NCI-H510A treated with DMSO at 0.1 percent for 48 hours (cell line): ENCODE measurements at places on chromosomes 4 and X.

DNA sequence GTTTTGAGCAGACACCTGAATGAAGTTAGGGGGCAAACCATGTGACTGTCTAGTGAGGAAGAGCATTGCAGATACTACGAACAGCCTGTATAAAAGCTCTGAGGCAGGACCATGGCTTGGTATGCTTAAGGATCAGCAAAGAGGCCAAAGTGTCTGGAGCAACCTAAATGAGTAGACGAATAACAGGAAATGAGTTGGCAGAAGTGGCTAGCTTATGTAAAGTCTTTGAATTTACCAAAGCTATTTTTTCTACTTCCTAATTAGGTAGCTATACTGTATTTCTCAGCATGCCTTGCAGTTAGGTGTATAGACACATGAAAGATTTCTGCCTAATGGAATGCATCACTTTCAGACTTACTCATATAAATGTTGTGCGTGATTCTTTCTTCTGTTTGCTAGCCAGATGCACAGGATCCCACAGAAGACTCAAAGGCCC lies 9.3 kb upstream of the GPRIN3 start:
- DNase-seq: no peak

GRCh38 chr4:101787701-101788316 lies 2.7 kb upstream of the BANK1 start:
- DNase-seq: no peak

GRCh38 chr4:81470456-81471297 lies 1.0 kb downstream of the RASGEF1B start:
- DNase-seq: peak; percentile 20

DNA sequence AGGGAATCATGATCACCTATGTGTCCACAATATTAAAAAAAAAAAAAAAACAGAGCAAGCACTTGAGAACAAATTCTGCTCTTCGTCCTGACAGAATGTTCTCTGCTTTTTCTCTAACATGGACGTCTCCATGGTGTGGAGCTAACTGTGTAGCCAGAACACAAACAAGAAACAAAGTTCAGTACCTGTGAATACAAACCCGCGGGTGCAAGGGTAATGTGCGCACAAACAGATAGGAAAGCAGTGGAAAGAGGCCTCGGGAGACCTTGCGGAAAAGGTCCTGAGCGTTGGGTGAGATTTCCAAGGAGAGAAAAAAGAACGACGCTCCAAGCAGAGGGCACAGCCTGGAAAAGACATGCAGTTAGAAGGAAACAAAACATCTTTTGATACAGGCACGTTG lies 92.0 kb upstream of the TBL1X start:
- DNase-seq: no peak

DNA sequence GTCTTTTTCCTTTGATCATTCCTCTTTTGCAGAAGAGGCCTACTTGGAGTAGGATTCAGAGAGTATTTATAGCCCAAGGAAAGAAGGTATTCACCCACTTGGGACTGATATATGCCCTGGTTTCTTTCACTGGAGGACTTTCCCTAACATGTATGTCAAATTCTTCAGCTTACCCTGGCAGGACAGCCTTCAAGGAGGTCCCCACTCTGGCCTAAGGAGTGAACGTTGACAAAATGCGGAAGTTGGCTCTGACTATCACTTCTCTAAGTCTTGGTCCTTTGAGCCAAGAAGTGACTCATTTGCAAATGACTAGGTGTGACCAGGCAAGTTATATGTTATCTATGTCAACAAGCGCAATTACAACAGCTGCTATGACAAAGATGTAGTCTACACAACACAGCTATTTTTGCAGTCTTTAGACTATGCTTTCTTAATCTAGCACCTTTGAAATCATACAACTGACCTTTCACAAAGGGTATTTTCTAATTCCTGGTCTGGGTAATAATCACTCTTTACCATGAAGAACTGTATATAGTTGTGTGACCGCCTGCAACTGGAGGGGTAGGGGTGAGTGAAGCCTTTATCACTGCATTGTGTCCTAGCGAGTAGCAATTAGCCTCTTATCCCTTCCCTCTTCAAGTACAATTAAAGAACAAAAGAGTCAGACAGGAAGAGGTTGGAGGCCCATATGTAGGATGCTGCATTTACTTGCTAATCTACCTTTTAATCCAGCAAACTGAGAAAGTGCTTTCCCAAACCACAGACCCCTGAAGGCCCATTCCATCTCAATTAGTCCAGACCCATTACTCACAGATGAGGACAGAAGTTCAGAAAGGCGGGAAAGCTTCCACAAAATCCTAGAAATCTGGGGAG lies 50.1 kb downstream of the RASGEF1B start:
- peak; percentile 39 for DNase-seq

- no peak for DNase-seq
Measured at GRCh38 chrX:131854581-131854980, 168.5 kb upstream of the STK26 start.

GRCh38 chrX:129116676-129117470 lies 406.4 kb downstream of the SMARCA1 start:
- no peak for DNase-seq

DNA sequence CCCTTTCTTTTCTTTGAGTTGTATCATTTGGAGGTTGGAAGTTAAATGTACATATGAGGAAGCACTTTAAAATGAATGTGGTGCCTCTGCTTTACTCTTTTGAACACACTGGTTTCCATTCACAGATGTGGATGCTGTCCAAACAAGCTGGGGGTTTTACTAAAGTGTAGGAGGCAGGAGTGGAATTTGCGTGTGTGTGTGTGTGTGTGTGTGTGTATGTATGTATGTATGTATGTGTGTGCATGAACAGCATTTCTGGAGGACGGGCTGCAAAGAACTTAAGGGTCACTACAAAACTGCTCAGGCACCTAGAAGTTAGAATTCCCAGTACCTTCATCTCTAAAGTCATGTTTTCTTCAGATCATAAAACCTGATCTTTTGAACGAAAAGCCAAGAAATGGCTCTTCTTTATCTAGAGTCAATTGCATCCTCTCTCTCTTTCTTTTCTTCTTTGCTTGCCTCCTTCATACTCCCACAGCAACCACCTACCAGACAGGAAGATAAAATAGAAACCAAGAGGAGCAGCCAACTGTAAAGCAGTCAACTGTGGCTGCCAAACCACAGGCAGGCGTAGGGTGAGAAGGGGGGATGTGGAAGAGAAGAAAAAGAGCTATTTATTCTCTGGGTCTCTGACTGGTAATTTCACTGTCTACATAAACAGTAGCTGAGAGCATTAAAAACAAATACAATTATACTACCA lies 177.0 kb upstream of the RASGEF1B start:
- peak; percentile 18 for DNase-seq

DNA sequence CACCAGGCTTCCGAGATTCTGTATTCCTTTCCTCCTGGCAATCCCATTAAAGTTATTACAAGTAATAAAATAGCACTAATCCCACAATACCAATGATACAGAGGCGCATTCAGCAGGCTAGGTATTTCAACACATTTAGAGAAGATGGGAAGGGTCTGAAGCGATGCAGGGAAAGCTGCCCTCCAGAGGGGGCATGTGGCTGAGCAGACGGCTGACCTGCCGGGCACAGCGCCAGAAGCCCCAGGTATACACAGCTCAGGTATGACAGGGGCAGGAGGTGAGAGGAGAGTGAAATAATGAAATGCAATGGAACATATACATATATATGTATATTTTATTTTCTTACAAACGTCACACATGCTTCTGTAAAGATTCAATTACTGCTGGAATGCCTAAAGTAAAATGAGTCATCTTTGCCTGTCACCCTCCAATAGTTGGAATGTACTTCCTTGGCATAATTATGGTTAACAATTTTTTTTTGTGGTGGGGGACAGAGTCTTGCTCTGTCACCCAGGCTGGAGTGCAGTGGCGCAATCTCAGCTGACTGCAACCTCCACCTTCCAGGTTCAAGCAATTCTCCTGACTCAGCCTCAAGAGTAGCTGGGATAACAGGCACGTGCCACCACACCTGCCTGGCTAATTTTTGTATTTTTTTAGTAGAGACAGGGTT lies 21.3 kb upstream of the CDKN2AIP start:
- no peak for DNase-seq

DNA sequence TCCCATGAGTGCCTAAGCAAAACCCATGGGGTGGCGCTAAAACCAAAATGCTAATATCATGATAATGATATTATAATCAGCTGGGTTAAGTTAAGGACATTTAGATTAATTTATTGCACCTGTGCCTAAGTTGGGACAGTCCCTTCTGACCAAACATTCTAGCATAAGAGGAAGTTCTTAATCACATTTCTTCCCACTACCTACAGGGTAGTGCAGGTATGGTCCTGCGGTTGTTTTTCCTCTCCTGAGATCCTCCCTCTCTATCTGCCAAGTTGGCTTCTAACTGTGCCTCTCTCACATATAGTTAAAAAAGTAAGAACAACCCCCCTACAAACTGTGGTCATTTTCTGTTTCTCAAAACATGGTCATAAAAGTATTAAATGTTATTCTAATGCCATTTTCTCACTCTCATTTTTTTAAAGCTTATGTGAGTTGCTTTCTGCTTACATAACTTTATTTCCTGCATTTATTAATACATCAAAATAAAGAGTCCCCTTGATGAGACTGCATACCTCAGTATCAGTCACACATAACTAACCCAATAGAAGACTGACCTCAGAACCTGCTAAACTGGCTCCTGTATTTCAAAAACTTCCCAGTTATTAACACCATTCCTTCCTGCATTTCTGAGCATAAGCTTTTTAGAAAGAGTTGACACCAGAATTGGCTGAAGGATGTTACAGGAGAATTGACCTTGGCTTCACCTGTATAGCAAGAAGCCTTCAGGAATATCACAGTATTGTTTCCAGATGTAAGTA lies 1332.5 kb downstream of the FSTL5 start:
- DNase-seq: no peak

- DNase-seq: no peak
Measured at GRCh38 chr4:96912716-96913115, 1072.8 kb downstream of the PDHA2 start.

DNA sequence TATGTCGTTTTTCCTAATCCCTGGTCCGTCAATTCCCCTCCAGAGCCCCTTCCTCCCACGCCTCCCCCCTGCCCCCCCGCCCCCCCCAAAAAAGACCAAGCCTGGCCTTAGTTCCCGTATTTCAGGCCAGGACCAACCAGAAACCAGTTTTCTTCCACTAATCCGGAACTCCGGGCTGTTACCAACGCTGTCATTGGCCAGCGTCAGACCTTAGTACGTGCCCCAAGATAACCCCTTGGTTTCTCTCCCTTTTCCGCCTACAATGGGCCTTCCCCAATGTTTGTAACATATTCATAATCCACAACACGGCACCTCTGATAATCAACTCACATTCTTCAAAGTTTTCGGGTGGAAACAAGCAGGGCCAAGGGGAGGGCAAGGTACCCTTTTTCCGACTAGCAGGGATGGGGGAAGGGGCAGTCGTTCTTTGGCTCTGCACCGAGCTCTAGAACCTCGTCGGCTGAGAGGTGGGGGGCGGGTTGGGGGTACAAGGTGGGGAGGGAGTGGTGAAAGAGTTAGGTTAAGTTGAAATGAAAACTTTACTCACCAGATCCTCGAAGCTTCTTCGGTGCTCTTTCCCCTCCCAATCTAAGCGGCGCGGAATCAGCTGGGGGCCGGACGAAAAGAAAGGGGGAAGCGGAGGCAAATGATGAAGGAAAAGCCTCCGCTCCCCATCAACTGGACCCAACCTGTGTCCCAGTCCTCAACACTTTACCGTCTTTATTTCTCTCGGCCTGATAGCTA lies 1.5 kb downstream of the BRWD3 start:
- peak; percentile 58 for DNase-seq

DNA sequence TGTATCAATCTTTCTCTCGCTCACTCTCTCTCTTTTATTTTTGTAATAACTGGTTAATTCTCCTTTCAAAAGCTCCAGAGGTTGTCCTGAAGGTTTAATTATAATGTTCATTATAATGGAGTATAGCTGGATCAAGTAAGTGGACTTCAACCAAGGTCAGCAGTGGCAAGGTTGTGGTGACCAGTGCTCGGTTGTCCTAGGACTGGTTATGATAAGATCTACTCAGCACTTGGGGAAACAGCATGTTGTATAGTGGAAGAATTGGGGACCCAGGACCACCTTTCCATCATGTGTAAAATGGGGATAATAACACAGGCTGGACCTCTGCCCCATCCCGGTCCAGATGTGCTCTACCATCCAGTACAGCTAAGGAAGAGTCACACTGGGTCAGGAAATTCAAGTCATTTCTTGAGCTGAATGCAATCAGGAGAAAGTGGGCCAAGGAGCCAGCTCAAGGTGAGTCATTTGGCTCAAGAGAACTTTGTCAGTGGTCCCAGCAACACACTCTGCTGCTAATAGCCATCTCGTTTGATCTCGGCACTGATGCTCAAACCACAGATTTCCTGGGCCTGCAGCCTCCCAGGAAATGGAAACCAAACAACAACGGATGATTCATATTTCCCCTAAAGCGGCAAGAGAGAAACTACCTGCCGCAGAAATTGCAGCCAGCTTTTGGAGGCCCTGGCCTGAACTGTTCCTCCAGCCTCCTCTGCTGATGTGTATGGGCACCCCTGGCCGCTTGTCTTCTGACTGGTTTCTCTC lies 123.6 kb upstream of the RBPJ start:
- DNase-seq: no peak

- DNase-seq: no peak
Measured at GRCh38 chr4:891747-892146, 40.4 kb downstream of the GAK start.

DNA sequence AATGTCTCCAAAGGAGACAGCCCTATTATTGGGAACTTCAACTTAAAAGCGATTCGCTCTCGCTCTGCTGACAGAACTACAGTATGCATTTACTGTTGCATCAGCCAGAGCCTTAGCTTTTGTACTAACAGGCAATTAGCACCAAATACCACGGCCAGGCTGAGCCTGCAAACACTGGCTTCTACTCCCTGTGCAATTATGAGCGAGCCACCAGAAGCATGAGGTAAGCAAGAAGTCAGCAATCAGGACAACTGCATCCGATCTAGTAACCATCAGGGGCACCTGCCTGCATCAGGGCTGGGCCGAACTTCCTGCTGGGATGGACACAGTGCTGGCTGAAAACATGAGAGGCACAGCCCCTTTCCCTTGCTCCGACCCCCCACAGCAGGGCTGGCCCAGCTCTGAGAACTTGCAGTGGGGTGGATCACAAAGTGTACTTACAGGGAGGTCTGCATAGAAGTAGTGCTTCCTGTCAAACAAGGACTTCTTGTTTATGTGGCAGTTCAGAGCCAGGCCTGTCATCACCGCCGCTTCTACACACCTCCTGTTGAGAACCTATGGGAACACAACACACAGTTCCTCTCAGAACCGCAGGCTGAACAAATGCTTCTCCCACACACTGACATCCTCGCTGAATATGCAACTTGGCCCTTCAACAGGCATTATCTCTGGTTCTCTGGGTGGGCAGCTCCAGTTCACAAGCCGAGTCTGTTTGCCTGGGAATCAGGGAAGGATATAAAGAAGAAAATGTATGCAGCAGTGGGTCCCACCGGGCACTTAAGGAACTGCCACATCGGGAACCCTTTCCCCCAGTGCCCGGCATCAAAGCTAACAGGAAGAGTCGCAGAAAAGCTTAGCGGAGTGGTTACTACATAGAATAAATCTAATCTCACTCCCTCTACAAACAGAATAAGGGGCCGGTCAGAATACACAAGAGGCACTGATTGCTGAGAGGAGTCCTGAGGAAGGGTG lies 41.5 kb downstream of the GATB start:
- peak; percentile 8 for DNase-seq

DNA sequence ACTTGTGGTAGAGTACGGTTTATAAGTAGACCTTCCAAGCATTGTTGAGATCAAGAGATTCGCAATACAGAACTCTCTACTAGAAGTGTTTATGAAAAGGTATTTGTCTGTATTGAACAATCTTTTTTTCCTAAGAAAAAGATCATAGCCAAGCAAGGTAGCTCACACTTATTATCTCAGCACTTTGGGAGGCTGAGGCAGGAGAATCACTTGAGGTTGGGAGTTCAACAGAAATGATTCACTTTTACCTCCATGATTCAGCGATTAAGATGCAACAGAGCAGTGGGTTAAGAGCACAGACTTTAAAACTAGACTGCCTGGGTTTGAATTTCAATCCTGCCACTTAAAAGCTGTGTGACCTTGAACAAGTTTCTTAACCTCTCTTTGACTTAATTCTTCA lies 74.3 kb downstream of the TMEM156 start:
- DNase-seq: no peak
